ENCODE measurements at places on chromosomes 16 and 17.

GRCh38 chr17:41624208-41625101 lies at the start of gene KRT17:
TSS of gene KRT17 (minus strand) at chr17:41624575. CDS start at chr17:41624509, 66 bp downstream.
- DNase-seq = no peak

DNA sequence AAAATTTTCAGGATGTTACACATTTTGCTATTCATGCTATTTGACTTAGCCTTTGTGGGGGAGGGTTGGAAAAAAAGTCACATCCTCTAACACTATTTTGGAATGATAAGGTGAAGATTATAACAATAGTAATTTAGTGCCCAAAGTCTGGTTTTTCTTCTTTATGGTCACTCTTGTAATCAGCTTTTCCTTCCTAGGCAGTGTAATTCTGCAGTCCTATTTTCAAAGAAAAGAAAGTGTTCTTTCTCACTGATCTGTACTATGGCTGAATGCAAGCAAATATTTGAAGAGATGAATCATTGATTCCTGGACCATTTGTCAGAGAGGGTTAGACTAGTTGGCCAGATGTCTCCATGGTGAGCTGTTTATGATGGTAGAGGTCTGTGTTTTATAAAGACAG lies 8.4 kb downstream of the RSPRY1 start:
- DNase-seq = no peak

GRCh38 chr16:56918467-56919012 lies 13.4 kb upstream of the HERPUD1 start:
- DNase-seq = no peak

- DNase-seq = no peak
Observed at GRCh38 chr17:48027322-48027981, 10.1 kb downstream of the COPZ2 start.

DNA sequence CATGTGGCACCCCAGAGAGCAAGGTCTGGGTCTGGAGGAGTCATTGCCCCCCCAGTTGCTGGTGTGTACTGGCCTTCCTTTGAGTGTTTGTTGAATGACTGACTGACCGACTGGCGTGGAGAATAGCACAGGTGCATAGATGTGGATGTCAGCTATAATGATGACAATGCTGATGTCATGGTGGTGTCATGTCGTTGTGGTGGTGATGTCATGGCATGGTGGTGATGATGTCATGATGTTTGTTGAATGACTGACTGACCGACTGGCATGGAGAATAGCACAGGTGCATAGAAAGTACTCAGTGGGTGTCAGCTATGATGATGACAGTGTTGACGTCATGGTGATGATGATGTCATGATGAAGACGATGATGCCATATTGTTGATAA lies 22.1 kb downstream of the TMEM114 start:
- DNase-seq = no peak

GRCh38 chr16:85137323-85138072 lies 25.2 kb upstream of the CIBAR2 start:
- DNase-seq = peak; percentile 90

DNA sequence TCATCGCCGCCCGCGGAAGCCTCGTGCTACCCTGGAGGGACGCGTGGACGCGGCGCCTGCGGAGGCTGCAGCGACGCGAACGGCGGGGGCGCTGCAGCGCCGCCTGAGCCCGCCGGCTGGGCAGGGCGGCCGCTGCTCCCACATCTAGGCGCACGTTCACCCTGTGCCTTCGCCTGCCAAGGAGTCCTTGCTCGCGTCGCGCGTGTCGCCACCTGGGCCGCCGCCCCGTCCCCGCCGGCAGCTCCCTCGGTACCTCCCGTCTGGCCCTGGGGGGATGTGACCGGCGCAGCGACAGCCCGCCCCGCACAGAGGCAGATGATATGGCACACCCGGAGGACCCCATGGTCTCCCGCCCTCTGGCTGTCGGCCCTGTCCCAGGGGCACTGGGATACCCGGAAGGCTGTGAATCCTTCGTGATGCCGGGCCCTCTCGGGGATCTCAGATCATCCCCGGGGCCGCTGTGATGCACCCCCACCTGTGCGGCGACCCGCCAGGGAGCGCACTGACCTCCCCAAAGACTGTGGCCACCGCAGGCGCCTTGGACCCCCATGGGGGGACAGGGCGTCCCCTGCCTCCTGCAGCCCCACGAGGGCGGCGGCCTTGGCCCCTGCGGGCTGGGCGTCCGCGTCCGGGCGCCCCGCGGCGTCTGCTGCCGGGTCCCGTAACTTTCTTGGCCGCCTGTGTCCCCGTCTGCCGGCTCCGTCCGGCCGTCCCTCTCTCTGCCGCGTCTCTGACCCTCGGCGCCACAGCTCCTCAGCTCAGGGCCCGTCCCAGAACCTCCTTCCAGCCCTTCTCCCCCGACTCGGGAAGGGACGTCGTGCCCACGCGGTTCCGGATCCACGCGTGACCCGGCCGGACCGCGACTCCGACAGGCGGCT lies 689 bp upstream of the TBC1D24 start:
- no peak for DNase-seq

GRCh38 chr16:81568749-81569087 lies 124.1 kb downstream of the CMIP start:
- DNase-seq = no peak

DNA sequence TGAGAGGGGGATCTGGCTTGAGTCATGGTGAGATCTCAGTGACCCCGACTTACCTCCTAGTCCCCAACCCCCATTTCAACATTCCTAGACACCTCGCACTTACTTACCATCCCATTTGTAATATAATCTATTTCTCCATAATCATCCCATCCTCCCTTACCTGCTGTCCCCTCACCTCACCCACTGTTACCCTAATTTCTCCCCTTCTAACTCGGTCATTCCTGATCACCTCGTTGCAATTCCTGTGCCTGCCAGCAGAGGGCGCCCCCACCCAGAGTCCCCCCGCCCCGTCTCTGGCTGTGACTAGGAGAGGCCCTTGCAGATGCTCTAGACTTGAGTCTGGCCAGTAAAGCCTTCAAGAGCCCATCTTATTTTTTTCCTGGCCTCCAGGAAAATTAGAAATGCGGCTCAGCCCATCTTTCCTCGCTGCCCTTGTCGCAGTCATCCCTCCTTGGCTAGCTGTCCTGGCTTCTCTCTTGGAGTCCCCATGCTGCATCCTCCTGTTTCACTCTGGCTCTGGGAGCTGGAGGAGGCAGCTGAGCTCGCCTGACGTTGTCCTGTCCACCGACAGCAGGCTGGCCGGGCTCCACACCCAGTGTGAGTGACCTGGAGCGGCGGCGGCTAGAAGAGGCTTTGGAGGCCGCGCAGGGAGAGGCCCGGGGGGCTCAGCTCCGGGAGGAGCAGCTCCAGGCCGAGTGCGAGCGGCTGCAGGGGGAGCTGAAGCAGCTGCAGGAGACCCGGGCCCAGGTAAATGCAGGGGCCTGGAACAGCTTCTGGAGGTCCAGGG lies 5.0 kb downstream of the TBKBP1 start:
- peak; percentile 59 for DNase-seq

DNA sequence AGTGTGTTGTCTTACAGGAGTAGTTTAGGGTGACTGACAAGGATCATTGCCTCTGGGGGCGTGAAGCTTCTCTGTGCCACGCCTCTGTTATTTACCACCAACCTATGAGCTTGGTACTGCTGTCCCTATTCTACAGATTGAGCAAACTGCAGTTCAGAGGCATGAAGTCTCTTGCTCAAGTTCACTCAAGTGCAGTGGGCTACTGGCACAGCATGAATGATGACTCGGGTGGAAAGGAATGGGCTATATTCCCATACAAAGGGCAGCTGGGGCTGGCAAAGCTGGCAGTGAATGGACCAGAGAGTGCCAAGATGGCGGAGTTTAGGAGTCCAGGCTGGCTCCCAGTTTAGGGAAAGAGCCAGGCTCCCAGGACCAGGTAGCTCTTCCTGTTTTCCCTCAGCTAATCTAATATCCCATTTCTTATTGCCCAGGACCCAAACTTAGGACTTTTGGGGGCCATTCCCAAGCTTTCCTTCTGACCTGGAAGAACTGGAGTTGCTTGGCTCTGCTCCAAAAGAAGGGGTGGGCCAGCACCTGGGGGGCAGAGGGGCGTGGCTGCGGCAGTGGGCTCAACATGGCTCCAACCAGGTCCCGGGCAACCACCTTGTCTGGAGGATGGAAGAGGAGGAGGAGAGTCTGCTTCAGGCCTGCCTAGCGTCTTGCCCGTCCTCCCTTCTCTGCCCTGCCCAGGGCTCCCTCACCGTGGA lies 12.9 kb downstream of the PLK1 start:
- DNase-seq = no peak

GRCh38 chr17:74408262-74408661 lies 23.6 kb upstream of the GPRC5C start:
- no peak for DNase-seq

GRCh38 chr17:78946631-78947030 lies 21.4 kb upstream of the TIMP2 start:
- DNase-seq = no peak

DNA sequence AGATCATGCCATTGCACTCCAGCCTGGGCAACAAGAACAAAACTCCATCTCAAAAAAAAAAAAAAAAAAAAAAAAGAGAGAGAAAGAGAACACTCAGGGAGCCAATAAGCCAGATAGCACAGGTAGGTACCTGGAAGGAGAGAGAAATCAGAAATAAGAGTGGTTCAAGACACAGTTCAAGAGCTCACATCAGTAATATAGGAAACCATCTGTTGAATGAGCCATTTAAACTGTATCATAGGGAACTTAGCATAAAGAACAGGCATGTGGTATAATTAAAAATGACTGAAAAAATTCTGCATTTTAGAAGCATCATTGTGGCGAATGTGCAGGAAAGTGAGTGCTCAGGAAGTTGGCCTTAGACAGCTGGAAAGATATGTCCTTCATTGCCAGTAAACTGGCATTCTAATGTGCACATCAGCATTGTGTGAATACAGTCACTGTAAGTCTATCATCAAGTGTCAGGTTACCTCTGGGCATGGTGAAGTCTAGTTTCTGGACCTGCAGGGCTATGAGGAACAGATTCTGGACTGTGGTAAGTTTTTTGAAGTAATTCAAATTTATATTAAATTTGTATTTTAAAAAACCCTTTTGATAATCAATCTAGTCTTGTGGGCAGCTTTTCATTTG lies 20.4 kb downstream of the KRT12 start:
- no peak for DNase-seq

GRCh38 chr17:37488607-37489196 lies 989 bp upstream of the DUSP14 start:
- peak; percentile 38 for DNase-seq

- no peak for DNase-seq
Observed at GRCh38 chr16:84009282-84009681, 33.3 kb downstream of the SLC38A8 start.

DNA sequence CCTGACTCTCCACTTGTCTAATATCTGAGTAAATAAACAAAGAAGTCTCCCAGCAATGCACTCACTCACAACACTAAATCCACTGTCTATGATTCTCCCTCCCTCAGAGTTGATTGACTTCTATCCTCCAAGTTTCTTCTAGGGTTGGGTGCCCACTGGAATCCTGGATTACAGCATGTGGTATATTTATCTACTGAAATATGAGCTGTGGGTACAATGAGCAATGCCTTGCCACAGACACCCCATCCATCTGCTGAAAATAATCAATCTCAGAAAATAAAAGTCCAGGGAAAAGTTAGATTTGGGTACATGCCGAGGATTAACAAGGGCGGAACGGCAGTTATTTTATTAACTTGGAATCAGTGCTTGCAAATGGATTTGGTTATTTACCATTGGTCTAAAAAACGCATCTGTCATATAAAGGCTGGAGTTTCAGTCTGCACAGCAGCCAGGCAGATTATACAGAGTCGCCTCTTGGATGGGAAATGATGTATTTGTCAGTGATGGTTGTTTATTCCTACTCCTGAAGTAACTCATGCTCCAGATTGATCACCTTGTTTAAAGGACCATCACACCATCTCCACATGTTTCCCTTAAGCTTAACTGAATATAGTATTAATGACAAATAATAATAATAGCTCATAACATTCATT lies 193.9 kb upstream of the SOX9 start:
- DNase-seq = no peak

GRCh38 chr17:16491703-16492612 lies at the start of gene LRRC75A:
TSS of gene LRRC75A (minus strand) at chr17:16492193. CDS start at chr17:16491990, 203 bp downstream.
- DNase-seq = no peak

- no peak for DNase-seq
Observed at GRCh38 chr16:54233615-54234014, 53.0 kb downstream of the IRX3 start.

DNA sequence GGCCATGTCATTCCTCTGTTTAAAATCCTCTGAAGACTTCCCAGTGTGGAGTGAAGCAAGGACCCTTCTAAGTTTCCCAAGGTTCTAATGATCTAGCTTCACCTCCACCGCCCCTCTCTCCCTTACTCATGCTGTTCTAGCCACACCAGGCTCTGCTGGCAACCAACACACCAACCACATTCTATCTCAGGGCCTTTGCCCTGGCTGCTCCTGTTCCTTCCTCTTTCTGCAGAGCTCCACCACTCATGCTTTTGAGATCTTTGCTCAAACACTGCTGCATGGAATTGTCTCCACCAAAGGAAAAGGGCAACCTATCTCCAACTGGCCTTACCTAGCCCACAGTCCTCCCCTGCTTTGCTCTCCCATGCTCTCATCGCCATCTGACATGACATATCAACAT lies 128.7 kb downstream of the XYLT1 start:
- DNase-seq = no peak

DNA sequence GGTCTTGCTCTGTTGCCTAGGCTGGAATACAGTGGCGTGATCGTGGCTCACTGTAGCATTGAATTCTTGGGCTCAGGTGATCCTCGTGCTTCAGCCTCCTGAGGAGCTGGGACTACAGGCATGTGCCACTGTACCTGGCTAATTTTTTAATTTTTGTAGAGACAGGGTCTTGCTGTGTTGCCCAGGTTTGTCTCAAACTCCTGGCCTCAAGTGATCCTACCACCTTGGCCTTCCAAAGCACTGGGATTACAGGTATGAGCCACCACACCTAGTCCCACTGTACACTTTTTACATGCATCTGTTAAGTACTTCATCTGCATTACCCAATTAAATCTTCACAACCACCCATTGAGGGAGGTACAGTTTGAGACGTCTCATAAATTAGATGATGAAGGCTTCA lies 12.4 kb downstream of the TNRC6A start:
- DNase-seq = no peak

- no peak for DNase-seq
Observed at GRCh38 chr17:70775679-70776078, 606.3 kb downstream of the KCNJ2 start.

- DNase-seq = no peak
Observed at GRCh38 chr16:275041-275641, 603 bp downstream of the RGS11 start.

DNA sequence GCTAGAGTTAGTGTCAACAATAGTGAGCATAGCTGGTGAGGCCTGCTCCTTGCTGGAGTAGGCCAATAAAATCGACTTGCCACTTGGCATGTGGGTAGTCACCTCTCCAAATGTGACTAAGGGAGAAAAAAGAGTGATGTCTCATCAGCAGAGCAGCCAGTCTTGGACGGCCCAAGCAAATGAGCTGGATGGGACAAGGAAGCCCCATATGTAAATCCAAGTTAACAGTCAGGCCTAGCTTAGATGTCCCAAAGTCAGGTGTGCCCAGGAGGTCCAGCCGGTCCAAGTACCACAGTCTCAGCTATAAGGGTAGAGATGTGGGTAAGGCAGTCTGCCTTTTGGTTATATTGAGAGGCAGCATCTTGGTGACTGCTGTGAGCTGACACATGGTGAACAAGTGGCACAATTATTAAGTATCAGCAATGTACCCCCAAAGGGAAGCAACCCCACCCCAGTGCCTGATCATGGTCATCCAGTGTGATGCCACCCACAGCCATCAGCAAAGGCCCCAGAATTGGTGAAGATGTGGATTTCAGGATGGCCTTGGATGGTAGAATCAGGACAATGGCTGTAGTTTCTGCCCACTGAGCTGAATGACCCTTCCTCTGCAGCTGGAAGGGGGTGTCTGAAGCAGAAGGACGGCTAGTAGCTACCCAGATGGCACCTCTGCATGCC lies 83.4 kb downstream of the TNFRSF13B start:
- DNase-seq = no peak

- DNase-seq = no peak
Observed at GRCh38 chr16:86877108-86877507, 298.8 kb downstream of the FOXL1 start.

Measured in tibial nerve (tissue), 4 donors.